Activated effector memory CD4-positive, alpha-beta T cell treated with Interleukin-2 at 50 U/mL for 16 hours (primary cell): ENCODE measurements at places on chromosomes 7 and 10.

GRCh38 chr7:154973381-154973780 is 29.5 kb downstream of the PAXIP1 start:
- no peak for DNase-seq

GRCh38 chr10:132634241-132634946 is 96.8 kb downstream of the INPP5A start:
- DNase-seq, result no peak

GRCh38 chr10:78959217-78959923 is 109.4 kb upstream of the ZMIZ1 start:
- DNase-seq, result no peak

- DNase-seq, result no peak
These were observed 24.6 kb upstream of the MRPS33 start for GRCh38 chr7:141039376-141039775.

- no peak for DNase-seq
These were observed 71.8 kb upstream of the STEAP1B start for GRCh38 chr7:22571766-22572165.

DNA sequence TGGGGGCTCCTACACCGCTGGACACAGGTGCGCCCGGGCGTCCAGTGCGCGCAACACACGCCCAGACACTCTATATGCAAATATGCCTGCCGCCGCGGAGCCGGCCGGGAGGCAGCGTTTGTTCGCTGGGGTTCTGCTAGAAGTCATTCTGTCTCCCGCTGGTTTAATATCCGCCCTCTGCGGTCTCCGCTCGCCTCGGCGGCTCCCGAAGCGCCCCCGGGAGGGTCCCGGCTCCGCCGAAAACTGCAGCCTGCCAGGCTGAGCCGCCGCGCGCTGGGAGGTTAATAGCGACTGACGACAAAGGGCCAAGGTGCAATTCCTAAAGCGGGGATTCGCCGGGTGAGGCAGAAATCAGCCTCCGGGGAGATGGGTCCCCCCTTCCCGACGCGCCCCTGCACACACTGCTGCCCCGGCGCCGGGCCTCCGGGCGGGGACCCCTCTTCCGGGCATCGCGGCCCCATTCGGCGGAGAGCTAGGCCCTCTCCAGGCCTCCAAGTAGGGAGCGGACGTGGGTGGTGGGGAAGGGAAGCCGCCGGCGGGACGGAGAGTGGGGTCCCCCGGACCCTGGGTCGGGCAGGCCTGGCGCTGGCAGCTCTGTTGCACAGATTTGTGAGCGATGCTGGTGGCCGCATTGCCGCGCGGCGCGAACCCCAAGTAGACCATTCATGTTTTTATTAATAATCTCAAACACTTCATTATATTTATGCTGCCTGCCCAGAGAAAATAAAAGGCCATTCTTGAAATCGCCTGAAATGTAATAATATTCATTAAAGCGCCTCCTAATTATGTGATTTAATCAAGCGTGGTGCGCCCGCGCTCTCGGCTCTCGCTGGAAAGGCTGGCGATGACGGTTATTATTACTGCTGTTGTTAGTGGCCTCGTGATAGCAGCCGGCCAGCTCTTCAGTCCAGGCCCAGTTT is 9.1 kb downstream of the EN2 start:
- DNase-seq, result no peak

- no peak for DNase-seq
These were observed 54.2 kb downstream of the EMX2 start for GRCh38 chr10:117596706-117597105.
